ENCODE measurements at places on chromosomes 7 and 10.

- DNase-seq: no peak
Observed at GRCh38 chr10:28317760-28318159, 14.9 kb upstream of the MPP7 start.

GRCh38 chr7:105838627-105839231 is 37.7 kb downstream of the ATXN7L1 start:
- DNase-seq: no peak

DNA sequence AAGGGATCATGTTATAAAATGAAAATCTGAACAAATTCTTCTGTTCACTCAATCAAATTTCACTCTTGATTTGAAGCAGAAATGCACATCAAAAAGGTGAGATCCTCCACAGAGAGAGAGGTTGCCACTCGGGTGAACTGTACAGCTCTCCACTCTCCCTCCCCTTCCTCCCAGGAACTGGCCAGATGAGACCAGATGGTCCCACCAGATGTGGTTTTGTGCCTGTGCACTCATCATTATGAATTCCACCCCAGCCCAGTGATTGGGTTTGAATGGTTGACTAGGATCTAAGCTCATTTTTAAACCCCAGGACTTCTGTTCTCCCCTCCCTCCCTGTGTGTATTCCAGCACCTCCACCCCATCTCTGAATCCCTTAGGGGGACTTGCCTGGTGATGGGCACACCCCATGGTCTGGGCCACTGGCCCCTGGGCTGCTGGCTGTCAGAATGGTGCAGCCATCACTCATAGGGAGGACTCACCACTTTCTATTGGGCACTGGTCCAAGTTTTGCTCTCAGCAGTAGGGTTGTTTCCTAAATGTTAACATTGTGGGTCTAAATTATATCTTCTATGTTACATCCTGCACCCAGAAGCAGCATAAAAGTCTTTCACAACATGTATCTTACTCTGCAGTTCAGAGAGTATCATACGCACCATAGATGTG is 393.1 kb downstream of the TNS3 start:
- DNase-seq: no peak

GRCh38 chr7:124029396-124030188 is 3.3 kb downstream of the TMEM229A start:
- DNase-seq: no peak

DNA sequence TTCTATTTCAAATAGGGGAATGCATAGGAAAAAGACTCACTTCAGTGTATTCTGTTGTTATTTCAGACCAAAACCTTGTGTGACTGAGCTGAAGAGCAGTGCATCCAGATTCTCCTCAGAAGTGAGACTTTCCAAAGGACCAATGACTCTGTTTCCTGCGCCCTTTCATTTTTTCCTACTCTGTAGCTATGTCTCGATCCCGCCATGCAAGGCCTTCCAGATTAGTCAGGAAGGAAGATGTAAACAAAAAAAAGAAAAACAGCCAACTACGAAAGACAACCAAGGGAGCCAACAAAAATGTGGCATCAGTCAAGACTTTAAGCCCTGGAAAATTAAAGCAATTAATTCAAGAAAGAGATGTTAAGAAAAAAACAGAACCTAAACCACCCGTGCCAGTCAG is 12.0 kb downstream of the TET1 start:
- DNase-seq: no peak

DNA sequence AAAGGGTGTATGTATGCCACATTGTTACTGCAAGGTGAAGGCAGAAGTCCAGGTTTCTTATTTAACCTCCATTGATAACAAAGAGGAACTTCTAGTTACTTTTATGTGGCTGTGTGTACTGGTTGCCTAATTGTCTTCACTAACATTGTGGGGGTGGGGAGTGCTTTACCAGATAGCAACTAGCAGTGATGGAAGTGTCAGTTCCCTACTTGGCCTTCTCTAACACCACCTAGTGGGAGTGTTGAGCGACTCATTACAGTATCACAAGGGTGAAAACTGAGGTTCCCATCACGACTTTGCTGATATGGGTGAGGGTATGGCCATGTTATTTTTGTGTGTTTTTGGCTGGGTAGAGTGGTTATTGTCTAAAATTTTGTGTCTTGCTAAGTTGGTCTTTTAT is 274.4 kb downstream of the THSD7A start:
- no peak for DNase-seq

Data from stimulated activated CD4-positive, alpha-beta T cell treated with anti-CD3 and anti-CD28 coated beads, Interleukin-12 subunit alpha, Interleukin-12 subunit beta, amount 100 ng/mL, for 4 hours (primary cell).